ENCODE measurements at places on chromosomes 2 and 18. TPM values are rescaled to one million over a fixed set of nuclear protein-coding genes. Genes with fewer than 3 reads are reported as not detected.

INHBB gene
- 0.10 TPM for total RNA-seq

EIF2B4 gene
- 8.8 TPM for total RNA-seq

RAB6C gene
- total RNA-seq: 0.10 TPM

SH3YL1 gene
- total RNA-seq: 52.5 TPM

CHRND gene
- not detected for total RNA-seq

LIMS4 gene
- 0.10 TPM for total RNA-seq

TIMM21 gene
- total RNA-seq: 10.0 TPM

LRRC30 gene
- not detected for total RNA-seq

BCL2 gene
- 78.2 TPM for total RNA-seq

NT5C1B gene
- total RNA-seq: not detected

C1GALT1C1L gene
- total RNA-seq: not detected

COLEC12 gene
- total RNA-seq: 0.21 TPM

AGXT gene
- not detected for total RNA-seq

ST6GAL2 gene
- total RNA-seq: 0.21 TPM

COL4A3 gene
- total RNA-seq: 2.4 TPM

PLB1 gene
- 9.2 TPM for total RNA-seq

UGT1A5 gene
- not detected for total RNA-seq

CCDC74A gene
- total RNA-seq: 0.84 TPM

PMS1 gene
- 17.8 TPM for total RNA-seq

DNER gene
- 0.21 TPM for total RNA-seq

PLEK gene
- total RNA-seq: 474 TPM

TNS1 gene
- 3.5 TPM for total RNA-seq

HMSD gene
- total RNA-seq: not detected

EGR4 gene
- 0.52 TPM for total RNA-seq

CD8A gene
- 25.6 TPM for total RNA-seq

OSBPL6 gene
- total RNA-seq: 0.21 TPM

SERPINB7 gene
- total RNA-seq: not detected

SLC9A2 gene
- not detected for total RNA-seq

UNC80 gene
- total RNA-seq: not detected

ITPRIPL1 gene
- 4.7 TPM for total RNA-seq

BBS5 gene
- 0.21 TPM for total RNA-seq

C2orf78 gene
- not detected for total RNA-seq

CTDSP1 gene
- 59.7 TPM for total RNA-seq

EFHD1 gene
- total RNA-seq: 0.42 TPM

ANKRD36B gene
- 61.6 TPM for total RNA-seq

RHOB gene
- 165 TPM for total RNA-seq

SERPINB4 gene
- total RNA-seq: not detected

RIT2 gene
- total RNA-seq: not detected

RGPD3 gene
- 1.5 TPM for total RNA-seq

GALNT13 gene
- 0.21 TPM for total RNA-seq

NXPH2 gene
- not detected for total RNA-seq

VAMP5 gene
- 8.9 TPM for total RNA-seq

CFC1B gene
- not detected for total RNA-seq

UGT1A3 gene
- total RNA-seq: not detected

Measured in mononuclear cell (primary cell).